ENCODE measurements at places on chromosomes 12 and 14.

DNA sequence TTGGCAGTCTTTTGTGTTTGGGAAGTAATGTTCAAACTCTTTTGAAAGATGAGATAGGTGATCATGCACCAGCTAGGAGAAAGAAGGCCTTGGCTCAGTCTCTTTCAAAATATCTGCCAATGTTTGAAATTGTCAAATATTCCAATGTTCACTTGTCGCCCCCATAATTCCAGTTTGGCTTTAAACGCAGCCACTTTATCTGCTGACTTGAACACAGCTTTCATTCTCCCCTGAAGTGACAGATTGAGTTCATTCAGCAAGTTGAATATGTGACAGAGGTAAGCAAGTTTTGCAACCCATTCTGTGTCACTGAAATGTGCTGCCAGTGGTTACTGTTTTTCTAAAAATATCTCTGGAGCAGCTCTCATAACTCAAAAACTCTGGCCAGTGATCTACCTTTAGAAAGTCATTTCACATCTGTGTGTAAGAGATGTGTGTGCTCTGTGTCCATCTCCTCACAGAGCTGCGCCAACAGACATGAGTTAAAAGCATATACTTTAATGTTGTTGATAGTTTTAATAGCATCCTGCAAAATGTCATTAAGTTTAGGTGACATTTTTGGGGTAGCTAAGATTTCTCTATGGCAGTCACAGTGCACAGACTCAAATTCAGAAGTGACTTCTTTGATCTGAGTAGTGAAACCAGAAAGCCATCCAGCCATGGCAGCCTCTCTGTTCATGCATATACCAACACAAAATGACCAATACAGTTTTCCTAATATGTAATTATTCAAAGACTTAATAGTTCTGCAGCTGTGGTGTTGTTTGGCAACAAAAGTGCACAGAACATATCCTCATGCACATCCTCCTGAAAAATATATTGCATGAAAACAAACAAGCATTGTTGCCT lies 614.3 kb upstream of the MIS18BP1 start:
- DNase-seq, result no peak

DNA sequence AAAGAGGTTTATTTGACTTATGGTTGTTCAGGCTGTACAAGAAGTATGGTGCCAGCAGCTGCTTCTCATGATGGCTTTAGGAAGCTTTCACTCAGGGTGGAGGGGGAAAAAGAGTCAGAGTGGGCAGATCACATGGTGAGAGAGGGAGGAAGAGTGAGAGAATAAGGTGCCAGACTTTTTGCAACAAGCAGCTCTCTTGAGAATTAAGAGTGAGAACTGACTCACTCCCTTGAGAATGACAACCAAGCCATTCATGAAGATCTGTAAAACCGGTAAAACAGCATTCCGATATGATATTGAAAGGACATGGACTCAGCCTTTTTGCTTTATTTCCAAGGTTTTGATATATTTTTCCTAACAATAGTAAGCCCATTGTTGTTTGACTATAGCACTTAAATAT lies 501.2 kb downstream of the GALC start:
- DNase-seq, result no peak

GRCh38 chr12:116635487-116635886 lies 76.3 kb downstream of the MAP1LC3B2 start:
- DNase-seq, result no peak

- no peak for DNase-seq
Measured at GRCh38 chr14:34252227-34252626, 209.8 kb downstream of the SPTSSA start.

GRCh38 chr12:55330446-55330845 lies at the start of gene OR6C3:
OR6C3 (plus strand) TSS chr12:55330746; CDS start chr12:55331701, 955 bp downstream.
- DNase-seq, result no peak

GRCh38 chr12:32826807-32827412 lies 69.7 kb downstream of the PKP2 start:
- DNase-seq, result no peak

DNA sequence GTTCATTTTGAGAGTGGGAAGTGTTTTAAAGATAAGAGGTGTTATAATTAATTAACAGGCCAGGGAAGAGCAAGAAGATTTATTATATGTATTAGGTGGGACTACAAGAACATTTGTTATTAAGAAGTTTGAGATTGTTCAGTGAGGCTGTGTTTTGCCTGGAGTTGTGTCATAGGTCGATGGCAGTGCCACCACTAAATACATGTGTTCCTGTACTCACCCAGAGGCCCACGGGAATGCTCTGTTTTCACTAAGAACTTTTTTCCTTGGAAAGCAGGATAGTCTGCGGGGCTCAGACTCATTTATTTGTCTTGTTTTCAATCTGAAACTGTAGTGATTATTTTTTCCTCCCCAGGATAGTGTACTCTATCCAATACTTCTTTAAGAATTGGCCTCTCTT lies 10.1 kb downstream of the IRAK3 start:
- no peak for DNase-seq

- DNase-seq, result peak; percentile 15
Measured at GRCh38 chr12:50314636-50315312, 31.5 kb upstream of the LIMA1 start.

DNA sequence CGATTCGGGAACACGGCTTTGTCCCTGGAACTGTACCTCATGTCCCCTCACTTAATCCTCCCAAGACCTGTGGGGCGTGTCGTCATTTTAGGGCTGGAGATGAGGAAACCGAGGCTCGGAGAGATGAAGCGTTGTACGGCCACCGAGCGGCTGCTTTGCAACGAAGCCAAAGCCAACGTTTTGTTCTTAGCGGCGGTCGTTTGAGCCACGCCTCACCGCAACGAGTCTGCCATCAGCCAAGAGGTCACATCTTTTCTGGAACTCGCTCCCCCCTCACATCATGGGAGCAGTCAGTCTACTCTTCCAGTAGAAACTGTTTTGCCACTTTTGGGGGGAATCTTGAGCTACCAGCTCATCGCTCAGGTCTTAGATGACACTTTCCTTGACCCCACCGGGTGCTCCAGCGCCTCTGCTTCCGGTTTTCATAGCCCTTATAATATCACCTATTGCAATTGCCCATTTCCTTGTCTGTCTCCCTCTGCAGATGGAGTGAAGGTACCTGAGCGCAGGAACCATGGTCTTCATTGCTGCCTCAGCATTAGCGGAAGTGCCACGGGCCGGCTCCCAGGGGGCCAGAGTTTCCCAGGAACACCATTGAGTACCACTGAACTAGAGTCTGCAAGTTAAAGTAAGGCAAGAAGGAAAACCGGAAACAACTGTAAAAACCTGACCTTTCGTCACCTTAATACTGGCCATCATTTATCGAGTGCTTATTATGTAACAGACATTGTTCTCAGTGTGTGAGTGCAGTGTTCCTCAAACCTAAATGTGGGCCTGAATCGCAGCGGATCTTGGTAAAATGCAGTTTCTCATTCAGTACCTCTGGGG lies 19.6 kb downstream of the NINJ2 start:
- no peak for DNase-seq

GRCh38 chr12:45762185-45763110 lies 32.9 kb downstream of the ARID2 start:
- no peak for DNase-seq

- no peak for DNase-seq
Measured at GRCh38 chr12:16076557-16076956, 165.4 kb downstream of the DERA start.

Data from NCI-H1436 treated with DMSO at 0.1 percent for 48 hours (cell line).